Progenitor cell of endocrine pancreas (in vitro differentiated cells): ENCODE measurements at places on chromosomes 1 and 21. TPM values are rescaled to one million over a fixed set of nuclear protein-coding genes. Genes with fewer than 3 reads are reported as not detected.
A peak's percentile ranks its signal among the peaks of the same experiment; 100 is the strongest.

GRCh38 chr1:197924516-197925123 lies 7.4 kb downstream of the LHX9 start:
- no peak overlapping the region for H3K27ac ChIP-seq
- no peak for DNase-seq
- no peaks in the 10 kb centered on the region for H3K36me3 ChIP-seq
- H3K27me3 ChIP-seq, result peaks cover 80% of the 10 kb centered on the region
- peaks cover 16% of the 10 kb centered on the region for H3K4me1 ChIP-seq
- H3K4me3 ChIP-seq, result no peak overlapping the region

GRCh38 chr1:95652423-95652965 lies 418.5 kb downstream of the RWDD3 start:
- peaks cover 21% of the 10 kb centered on the region for H3K4me1 ChIP-seq
- H3K27ac ChIP-seq, result no peak overlapping the region
- H3K36me3 ChIP-seq, result no peaks in the 10 kb centered on the region
- DNase-seq, result no peak
- no peaks in the 10 kb centered on the region for H3K27me3 ChIP-seq

DNA sequence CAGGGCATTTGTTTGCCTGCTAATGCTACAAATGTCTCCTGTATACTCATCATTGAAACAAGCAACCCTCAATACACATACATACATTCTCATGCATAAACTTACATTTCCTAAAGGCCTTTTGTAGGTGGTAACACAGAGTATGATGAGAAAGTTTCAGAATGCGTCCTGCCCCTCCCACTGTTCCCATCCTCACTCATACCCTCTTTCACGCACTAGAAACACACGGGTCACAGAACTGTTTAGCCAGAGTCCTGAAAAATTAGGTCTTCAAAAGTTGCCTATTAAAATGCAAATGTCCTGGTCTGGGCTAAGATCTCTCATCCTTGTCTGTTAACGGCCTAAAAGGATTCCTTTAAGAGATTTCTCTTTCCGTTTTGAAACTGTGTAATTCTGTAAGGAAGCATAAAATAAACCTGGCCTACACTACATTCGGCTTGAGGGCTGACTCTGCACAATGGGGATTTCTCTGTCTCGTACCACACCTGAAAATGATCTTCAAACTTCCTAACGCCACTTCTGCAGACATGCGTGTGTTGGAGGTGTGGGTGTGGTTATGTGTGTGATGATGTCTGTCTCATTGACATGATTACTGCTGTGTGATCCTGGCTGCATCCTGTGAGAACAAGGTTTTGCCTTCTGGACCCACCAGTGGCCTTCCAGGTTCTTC lies 5.3 kb upstream of the FCER1A start:
- no peak overlapping the region for H3K4me3 ChIP-seq
- H3K27me3 ChIP-seq, result no peaks in the 10 kb centered on the region
- no peak for DNase-seq

DNA sequence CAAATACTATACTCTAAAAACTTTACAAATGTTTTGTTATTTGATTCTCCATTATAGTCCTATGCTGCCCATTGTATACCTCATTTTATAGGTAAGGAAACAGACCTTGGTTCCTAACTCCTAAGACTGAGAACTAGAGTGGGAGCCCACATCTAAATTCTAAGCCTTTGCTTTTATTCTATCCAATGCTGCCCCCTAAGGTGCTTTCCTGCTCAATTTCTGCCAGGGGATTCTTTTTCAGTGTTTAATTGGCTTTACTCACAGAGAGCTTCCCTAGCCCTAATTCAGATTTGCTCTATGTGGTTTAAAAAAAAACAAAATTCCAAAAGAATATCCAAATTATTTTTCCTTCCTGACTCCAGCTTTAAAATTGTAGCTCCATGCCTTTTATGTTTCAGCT lies 64.5 kb downstream of the KIF14 start:
- peaks cover 3% of the 10 kb centered on the region for H3K4me1 ChIP-seq
- no peaks in the 10 kb centered on the region for H3K27me3 ChIP-seq
- no peak for DNase-seq
- H3K4me3 ChIP-seq, result no peak overlapping the region
- H3K36me3 ChIP-seq, result no peaks in the 10 kb centered on the region

Gene S100A7
- not detected in 2 replicates for total RNA-seq

- H3K4me3 ChIP-seq, result no peak overlapping the region
- peaks cover 10% of the 10 kb centered on the region for H3K36me3 ChIP-seq
- H3K27ac ChIP-seq, result peak overlapping the region; percentile 43
- no peaks in the 10 kb centered on the region for H3K27me3 ChIP-seq
- peak; percentile 76 for DNase-seq
Observed at GRCh38 chr1:229661022-229661877, 35.2 kb downstream of the URB2 start.

Gene B3GALT6
- 31.7 and 31.9 TPM in 2 replicates for total RNA-seq

DNA sequence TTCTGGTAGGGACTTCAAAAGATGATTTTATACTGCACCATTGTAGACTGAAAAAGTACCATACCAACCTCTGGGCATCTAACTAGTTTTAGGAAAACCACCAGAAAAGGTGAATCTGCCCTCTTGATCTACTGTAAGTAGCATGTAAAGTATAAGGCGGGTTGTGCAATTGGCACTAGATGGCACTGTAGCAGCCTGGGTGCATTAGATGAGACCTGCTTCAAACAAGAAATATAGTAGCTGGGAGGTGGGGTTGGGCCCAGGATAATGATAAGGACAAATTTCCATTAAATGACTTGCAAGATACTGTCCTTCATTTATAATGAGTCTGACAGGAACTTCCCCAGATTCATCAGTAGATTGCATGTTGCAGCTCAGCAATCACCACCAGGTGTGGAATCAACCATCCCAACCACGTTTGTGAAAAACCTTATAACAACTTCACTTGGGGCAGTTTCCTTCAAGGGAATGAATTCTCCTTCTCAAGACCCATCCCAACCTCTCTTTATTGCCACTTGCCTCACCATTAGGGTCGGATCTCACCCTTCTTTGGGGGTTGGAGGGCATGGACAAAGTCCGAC lies 37.3 kb upstream of the IL10 start:
- H3K27ac ChIP-seq, result no peak overlapping the region
- H3K27me3 ChIP-seq, result peaks cover 11% of the 10 kb centered on the region
- no peak for DNase-seq

- H3K36me3 ChIP-seq, result no peaks in the 10 kb centered on the region
- no peaks in the 10 kb centered on the region for H3K27me3 ChIP-seq
- H3K4me3 ChIP-seq, result no peak overlapping the region
- H3K27ac ChIP-seq, result no peak overlapping the region
Observed at GRCh38 chr1:115189814-115190539, 100.7 kb upstream of the TSPAN2 start.
